ENCODE measurements at places on chromosomes 1 and 21. TPM values are rescaled to one million over a fixed set of nuclear protein-coding genes. Genes with fewer than 3 reads are reported as not detected.

DNA sequence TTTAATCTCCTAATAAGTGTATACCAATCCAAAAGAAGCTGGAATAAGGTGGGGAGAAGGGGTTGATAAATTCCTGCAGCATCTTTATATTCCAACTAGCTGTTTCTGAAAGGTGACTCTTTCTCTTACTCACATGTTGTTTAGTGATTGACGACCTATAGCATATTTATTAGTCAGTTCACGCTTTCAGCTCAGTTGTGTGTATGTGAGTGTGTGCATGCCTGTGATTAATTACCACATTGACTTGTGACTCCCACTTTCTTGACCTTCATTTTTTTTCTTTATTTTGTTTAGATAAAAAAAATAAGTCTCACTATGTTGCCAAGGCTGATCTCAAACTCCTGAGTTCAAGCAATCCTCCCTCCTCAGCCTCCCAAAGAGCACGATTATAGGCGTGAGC, 44.4 kb downstream of the ATP2B4 start:
- no peak for DNase-seq

DNA sequence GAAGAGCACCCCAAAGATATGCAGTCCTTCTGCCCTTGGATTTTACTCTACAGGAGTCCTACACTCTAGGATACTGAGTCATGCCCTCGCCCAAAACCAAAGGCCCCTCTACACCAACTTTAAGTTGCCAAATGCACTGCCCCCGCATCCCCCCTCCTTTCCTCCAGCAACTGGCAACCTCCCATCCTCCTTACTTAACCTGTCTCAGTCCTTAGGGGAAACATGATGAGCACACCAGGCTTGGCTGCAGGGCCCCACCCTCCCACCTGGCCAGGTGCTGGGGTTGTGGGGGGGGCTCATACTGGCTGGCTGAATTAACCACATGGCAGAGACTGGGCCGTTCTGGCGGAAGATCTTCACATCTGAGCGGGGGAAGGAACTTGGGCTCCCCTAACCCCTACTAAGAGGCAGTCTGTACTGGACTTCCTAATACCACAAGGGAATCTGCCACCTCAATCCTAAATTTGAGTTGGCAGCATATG, 1.2 kb downstream of the HDGF start:
- no peak for DNase-seq

DNA sequence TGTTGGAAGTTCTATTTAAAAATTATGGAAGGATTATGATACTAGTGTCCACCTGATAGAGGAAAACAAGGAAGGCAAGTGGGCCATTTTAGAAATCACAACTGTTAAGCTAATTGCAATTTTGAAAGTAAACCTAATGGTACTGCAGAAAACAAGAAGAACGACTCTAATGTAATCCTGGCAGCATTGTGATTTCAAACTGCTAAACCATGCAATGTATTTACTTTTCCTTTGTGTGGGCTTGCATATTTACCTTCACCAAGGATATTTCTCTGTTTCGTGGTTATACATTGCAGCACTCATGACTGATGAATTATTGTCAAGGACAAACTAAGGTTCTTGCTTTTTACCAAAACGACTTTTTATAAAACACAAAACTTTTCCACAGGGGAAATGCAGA, 88.1 kb downstream of the TM2D1 start:
- no peak for DNase-seq

DNA sequence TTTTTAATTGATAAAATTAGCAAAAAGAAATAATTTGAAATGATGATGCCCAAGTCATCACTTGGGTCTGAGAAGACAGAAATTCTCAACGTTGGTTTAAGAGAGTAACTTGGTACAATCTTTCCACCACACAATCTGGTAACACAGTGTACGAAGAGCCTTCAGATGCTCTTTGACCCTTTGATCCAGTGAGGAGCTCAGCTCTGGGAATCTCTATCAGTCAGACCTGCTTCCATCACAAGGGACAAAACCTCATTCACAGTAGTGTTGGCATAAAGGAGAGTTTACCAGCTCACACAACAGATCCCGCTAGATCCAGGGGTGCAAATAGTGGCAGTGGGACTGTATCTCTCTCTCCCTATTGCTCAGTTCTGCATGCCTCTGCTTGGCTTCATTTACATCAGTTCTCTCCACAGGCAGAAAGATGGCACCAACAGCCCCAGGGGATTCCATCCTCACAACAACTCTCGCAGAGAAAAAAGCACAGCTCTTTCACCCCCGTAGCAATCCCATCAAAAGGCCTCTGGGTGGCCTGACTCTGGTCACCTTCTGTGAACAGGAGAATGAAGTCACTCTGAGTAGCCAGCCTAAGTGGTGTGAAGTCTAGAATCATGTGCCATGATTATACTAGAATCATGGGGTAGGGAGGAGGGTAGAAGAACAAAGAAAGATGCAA, 119.7 kb downstream of the ZNF281 start:
- DNase-seq: peak; percentile 54

GRCh38 chr1:112833806-112834205, 118.7 kb upstream of the PPM1J start:
- DNase-seq: no peak

DNA sequence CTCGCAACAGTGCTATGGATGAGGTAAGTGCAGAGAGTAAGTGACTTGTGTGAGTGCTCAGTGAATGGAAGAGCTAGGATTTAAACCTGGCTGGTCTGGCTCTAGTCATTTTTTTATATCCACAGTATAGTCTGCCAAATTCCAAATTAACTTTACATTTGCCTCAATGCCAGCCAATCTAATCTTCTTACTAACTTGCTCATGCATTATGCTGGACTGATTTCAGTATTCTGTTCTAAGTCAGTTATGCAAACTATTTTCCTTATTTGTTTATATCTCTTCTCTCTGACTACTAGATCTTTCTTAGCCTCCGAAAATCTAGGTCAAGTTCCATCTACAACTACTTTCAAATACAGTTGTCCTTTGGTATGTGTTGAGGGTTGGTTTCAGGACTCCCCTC, 133.3 kb downstream of the XPR1 start:
- no peak for DNase-seq

DNA sequence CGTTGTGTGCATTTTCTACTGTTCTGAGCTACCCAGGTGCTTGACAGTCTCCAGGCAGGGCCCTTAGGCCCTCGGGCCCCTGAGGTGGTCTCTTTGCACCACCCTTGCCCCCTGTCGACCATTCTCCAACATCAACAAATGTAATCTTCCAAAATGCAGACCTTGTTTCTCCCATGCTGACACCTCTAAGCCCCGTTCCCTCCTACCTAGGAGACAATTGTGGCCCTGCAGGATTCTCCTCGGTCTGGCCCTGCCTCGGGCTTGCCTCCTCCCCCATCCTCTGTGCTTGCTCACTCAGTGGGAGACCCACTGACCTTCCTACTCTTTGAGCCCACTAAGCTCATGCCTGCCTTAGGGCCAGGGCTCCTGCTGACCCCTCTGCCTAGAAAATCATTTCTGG, 104.2 kb upstream of the TARDBP start:
- no peak for DNase-seq

- DNase-seq: peak; percentile 33
Observed at GRCh38 chr21:17673261-17674020, 60.7 kb upstream of the BTG3 start.

DNA sequence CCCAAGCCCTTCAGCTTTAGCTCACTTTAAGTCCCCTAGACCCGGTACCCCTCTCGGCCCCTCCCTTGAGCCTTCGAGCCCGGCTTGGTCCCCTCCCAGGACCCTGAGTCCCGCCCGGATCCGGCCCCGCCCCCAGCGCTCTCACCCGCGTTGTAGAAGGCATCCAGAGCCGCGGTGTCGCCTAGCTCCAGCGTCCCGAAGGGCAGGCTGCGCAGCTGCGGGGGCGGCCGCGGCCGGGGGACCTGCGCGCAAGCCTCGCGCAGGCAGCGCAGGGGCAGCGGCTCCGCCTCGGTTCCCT, 699 bp downstream of the MAP3K6 start:
- peak; percentile 95 for DNase-seq

- no peak for DNase-seq
Observed at GRCh38 chr21:45487161-45487806, 55.0 kb downstream of the SLC19A1 start.

DNA sequence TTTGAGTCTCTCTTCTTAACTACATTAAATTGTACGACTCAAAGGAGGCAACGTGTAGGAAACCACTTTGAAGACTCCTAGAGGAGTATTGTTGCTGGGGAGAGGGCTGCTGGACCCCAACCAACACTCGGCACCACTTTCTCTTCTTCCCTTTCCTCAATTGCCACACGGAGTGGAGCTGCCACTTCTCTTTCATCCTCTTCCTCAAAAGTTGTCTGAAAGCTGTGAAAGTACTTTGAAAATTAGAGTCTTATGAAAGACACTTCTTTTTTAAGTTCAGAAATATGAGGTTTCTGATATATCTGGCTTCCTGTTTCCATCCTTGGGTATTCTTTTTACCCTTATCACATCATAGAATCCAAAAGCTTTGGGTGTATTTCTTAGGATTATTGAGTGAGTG, 59.5 kb downstream of the MRPS6 start:
- DNase-seq: no peak

- DNase-seq: no peak
Observed at GRCh38 chr1:85940656-85941306, 215.8 kb downstream of the COL24A1 start.

- no peak for DNase-seq
Observed at GRCh38 chr1:244896550-244896949, 32.2 kb upstream of the HNRNPU start.

Gene DMBX1
- total RNA-seq: 0.06 TPM

Gene MRPS15
- 109 TPM for total RNA-seq

Gene GOLPH3L
- total RNA-seq: 28.9 TPM

Gene AGMAT
- total RNA-seq: 0.86 TPM

Gene C1orf94
- total RNA-seq: 0.19 TPM

Gene TEX38
- not detected for total RNA-seq

Gene SPRR2G
- total RNA-seq: not detected

Gene GCSAML
- total RNA-seq: not detected

Gene AMY1C
- total RNA-seq: not detected

Gene ENSA
- 201 TPM for total RNA-seq

Gene CAPZB
- total RNA-seq: 134 TPM

Gene IGFN1
- total RNA-seq: 0.15 TPM

Gene TRIM58
- total RNA-seq: 0.09 TPM

Gene IFNAR2
- 15.8 TPM for total RNA-seq

Gene RHCE
- total RNA-seq: 0.22 TPM

All from neural progenitor cell (in vitro differentiated cells).